ENCODE measurements at places on chromosomes 16 and 17.

GRCh38 chr17:7404737-7405349 lies 946 bp upstream of the TMEM256 start:
- DNase-seq: no peak

GRCh38 chr16:70359552-70359951 lies 12.8 kb downstream of the DDX19A start:
- DNase-seq: no peak

DNA sequence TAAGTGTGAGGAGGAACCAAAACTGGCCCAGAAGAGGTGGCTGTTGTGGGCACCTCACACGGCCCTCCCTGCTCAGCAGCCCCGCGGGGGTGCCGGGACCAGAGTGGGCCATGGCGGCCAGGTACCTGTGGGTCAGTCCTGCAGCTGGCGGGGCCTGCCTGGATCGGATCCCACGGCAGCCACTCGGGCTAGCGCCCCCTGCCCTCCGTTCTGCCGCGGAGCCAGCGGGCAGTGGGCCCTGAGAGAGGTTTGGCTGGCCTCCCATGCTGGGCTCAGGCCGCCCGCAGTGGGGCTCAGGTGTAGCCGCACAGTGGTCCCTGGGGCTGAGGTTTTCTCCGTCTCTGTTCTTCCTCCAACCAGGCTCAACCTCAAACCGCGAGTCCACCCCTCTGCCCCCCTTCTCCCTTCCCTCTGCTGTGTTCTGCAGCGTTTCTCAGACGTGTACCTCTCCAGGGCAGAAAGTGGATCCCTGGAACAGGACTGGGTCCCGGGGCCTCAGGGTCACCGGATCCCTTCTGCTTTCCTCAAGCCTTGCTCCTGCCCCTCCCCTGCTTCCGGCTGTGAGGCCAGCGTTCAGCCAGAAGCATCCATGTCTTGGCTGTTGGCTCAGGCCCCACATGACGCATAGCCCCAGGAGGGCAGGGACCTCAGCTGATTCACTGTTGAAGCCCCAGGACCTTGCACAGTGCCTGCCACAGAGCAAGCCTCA lies 28.6 kb upstream of the ITGA3 start:
- DNase-seq: no peak

DNA sequence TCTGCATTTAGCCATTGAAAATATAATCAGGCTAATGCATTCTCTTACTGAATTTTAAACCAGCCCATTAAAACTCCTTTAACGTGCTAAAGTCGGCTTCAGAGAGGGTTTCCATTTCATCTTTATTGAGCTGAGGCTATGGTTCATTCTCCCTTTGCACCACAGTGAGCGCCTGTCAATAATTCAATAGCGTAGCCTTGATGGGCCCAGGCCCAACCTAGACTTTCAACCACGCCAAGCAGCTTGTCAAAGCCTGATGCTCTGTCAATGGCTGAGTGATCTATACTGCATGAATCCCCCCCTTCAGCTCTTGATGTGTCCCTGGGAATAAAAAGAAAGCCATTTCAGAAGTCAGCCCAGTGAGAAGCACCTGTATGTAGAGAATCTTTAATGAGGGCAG lies 106.0 kb downstream of the RBFOX1 start:
- no peak for DNase-seq

GRCh38 chr17:46943501-46944393 lies 20.8 kb downstream of the GOSR2 start:
- no peak for DNase-seq

Measured in SK-N-MC (cell line).